ENCODE measurements at places on chromosomes 2 and 18.

DNA sequence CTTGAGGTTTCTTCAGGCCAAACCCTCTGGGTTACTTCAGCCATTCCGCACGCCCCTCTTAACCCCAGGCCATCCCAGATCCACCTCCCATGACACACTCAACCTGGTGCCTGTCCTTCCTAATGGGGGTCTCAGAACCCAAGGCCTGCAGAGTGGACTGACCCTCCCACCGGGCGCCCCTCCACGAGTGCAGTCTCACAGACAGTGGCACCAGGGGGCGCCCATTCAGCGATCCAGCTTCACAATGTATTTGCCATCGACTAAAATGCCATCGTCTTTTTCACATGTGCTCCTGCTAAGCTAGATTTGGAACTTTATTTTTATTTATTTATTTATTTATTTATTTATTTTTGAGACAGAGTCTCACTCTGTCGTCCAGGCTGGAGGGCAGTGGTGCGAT lies 38.5 kb downstream of the INPP5D start:
- no peak for DNase-seq

- no peak for DNase-seq
These were observed 24.4 kb downstream of the SERTAD2 start for GRCh38 chr2:64629329-64629781.

- no peak for DNase-seq
These were observed 23.8 kb upstream of the EML6 start for GRCh38 chr2:54699665-54700064.

GRCh38 chr18:28248653-28249052 lies 71.7 kb upstream of the CDH2 start:
- no peak for DNase-seq

GRCh38 chr2:28427741-28428415 lies 35.2 kb downstream of the FOSL2 start:
- no peak for DNase-seq

GRCh38 chr18:36440614-36441013 lies 143.1 kb downstream of the FHOD3 start:
- DNase-seq, result no peak

GRCh38 chr2:58291726-58292438 lies 50.8 kb upstream of the FANCL start:
- DNase-seq, result no peak

Measured in skeletal muscle cell (primary cell).